ENCODE measurements at places on chromosomes 6 and 20.

- peak; percentile 32 for DNase-seq
Observed at GRCh38 chr6:6826095-6826901, 237.8 kb downstream of the LY86 start.

DNA sequence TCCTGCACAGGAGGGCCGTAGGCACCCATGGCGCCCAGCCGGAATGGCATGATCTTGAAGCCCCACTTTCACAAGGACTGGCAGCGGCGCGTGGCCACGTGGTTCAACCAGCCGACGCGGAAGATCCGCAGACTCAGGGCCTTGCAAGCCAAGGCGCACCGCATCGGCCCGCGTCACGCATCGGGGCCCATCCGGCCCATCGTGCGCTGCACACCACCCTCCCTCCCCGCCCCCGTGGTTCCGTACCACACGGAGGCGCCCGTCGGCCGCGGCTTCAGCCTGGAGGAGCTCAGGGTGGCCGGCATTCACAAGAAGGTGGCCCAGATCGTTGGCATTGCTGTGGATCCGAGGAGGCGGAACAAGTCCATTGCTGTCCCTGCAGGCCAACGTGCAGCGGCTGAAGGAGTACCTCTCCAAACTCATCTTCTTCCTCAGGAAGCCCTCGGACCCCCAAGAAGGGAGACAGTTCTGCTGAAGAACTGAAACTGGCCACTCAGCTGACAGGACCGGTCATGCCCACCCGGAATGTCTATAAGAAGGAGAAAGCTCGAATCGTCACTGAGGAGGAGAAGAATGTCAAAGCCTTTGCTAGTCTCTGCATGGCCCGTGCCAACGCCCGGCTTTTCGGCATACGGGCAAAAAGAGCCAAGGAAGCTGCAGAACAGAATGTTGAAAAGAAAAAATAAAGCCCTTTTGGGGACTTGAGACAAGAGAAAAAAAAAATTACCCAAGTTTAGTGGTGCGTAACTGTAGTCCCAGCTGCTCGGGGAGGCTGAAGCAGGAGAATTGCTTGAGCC is 9.9 kb upstream of the NCOA5 start:
- DNase-seq: no peak

- DNase-seq: no peak
Observed at GRCh38 chr6:118223316-118223715, 316.3 kb downstream of the SLC35F1 start.

- DNase-seq: no peak
Observed at GRCh38 chr6:50850223-50851048, 31.8 kb downstream of the TFAP2B start.

DNA sequence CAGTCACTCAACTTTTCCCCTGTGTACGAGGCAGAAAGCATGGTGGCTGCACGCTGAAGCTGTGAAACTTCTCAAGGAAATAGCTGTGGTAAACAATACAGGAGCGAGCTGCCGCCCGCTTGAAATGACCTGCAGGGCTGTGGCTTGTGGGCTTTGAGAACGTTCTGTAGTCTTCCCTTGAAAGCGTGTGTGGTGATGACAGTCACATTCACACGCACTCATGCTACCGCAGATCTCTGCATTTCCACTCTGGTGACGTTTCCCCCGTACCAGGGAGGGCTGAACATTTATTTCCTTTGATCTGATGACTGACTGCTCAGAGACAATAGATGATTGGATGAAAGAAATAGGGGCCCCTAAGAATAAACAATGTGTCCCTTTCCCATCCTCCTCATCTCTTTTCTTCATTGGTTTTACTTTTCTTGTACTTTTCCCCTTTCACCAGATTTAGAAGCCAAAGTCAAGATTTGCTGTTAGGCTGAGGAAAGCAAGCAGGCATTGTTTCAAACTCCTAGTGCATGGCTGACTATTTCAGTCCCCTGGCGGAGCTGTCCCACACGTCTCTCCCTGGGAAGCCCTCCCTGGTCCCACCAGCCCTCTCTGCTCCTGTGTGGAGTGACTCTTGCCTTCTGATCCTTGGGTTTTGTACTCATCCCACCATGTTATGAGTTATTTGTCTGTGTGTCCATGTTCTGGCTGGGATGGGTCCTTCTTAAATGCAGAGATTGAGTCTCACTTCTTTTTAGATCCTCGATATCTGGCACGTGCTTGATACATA is 3.9 kb downstream of the SYTL3 start:
- peak; percentile 70 for DNase-seq

- no peak for DNase-seq
Observed at GRCh38 chr20:41467220-41467619, 100.6 kb upstream of the EMILIN3 start.

Data from bone marrow (tissue), 2 donors.